ENCODE measurements at places on chromosomes 12 and 14. TPM values are rescaled to one million over a fixed set of nuclear protein-coding genes. Genes with fewer than 3 reads are reported as not detected.

Gene TGM1
- 0.56 TPM for total RNA-seq

Gene EFS
- total RNA-seq, result 2.2 TPM

DNA sequence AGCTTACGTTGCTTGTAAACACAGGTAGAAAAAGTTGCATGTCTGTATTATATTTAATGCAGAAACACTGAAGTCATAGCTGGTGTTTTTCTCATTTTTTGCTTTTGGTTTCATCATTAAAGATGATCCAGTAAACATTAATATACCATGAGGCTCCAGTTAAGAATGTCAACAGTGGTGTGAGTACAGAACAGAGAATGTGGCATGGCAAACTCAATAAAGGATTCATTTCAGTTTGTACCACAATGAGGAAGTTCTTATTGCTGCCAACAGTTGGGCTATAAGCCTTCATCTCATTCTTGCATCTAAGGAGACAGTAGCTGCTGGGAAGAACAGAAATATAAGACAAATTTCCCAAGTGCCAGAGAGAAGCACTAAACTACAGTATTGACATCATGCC is 72.1 kb upstream of the ST8SIA1 start:
- no peak for DNase-seq

DNA sequence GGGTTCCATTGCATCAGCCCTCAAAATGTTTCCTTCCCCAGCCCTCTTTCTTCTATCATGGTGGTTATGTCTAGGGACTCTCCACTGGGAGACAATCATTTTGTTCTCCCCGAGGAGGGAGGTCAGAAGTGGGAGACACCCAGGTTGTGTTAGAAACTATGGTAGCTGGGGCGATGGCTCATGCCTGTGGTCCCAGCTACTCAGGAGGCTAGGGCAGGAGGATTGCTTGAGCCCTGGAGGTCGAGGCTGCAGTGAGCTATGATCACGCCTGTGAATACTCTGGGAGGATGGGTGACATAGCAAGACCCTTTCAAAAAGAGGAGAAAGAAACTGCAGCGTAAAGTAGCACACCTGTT is 13.0 kb upstream of the LRRC23 start:
- no peak for DNase-seq

GRCh38 chr14:54769951-54770863 is 132.4 kb downstream of the GCH1 start:
- DNase-seq, result no peak

DNA sequence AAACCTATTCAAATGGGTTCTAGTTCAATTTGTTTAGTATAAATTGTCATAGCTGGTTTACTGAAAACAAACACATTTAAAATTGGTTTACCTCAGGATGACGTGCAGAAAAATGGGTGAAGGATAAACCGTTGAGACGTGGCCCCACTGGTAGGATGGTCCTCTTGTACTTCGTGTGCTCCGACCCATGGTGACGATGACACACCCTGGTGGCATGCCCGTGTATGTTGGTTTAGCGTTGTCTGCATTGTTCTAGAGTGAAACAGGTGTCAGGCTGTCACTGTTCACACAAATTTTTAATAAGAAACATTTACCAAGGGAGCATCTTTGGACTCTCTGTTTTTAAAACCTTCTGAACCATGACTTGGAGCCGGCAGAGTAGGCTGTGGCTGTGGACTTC is 8.3 kb downstream of the CALM1 start:
- DNase-seq, result no peak

DNA sequence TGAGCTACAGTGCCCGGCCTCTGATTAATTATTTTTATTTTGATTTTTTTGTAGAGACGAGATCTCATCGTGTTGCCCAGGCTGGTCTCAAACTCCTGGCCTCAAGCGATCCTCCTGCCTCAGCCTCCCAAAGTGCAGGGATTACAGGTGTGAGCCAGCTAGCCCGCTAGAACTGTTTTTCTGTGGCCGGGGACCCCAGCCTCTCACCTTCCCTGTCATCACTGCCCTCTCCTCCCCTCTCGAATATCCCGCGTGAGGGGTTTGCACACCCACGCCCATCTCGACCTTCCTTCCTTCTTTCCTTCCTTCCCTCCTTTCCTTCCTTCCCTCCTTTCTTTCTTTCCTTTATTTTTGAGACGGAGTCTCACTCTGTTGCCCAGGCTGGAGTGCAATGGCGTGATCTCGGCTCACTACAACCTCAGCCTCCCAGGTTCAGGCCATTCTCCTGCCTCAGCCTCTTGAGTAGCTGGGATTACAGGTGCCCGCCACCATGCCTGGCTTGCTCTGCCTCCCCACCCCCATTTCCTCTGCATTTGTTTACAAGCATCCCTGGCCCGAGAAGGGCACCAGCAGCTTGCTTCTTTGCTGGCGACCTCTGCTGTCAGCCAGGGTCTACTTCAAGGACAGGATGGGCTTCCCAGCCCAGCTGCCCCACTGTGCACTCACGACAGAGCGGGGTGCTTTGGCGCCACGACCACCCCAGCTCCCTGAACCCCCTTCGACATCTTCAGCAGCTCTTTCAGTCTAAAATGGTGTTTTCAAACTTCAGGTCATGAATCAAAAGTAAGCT is 4.3 kb upstream of the TRAF3 start:
- DNase-seq, result no peak

Data from IMR-90 (cell line).